ENCODE measurements at places on chromosomes 11 and 22. TPM values are rescaled to one million over a fixed set of nuclear protein-coding genes. Genes with fewer than 3 reads are reported as not detected.

GRCh38 chr22:37229012-37229804 is 14.9 kb downstream of the RAC2 start:
- H3K4me3 ChIP-seq: no peak overlapping the region
- H3K27ac ChIP-seq: no peak overlapping the region
- DNase-seq: no peak
- H3K27me3 ChIP-seq: no peaks in the 10 kb centered on the region
- no peaks in the 10 kb centered on the region for H3K36me3 ChIP-seq

GRCh38 chr22:44807232-44807631 is 54.9 kb downstream of the ARHGAP8 start:
- H3K27me3 ChIP-seq: no peaks in the 10 kb centered on the region
- no peaks in the 10 kb centered on the region for H3K4me1 ChIP-seq
- H3K36me3 ChIP-seq: no peaks in the 10 kb centered on the region
- H3K27ac ChIP-seq: no peak overlapping the region
- no peak overlapping the region for H3K4me3 ChIP-seq
- no peak for DNase-seq

Gene KCNJ1
- total RNA-seq: not detected

DNA sequence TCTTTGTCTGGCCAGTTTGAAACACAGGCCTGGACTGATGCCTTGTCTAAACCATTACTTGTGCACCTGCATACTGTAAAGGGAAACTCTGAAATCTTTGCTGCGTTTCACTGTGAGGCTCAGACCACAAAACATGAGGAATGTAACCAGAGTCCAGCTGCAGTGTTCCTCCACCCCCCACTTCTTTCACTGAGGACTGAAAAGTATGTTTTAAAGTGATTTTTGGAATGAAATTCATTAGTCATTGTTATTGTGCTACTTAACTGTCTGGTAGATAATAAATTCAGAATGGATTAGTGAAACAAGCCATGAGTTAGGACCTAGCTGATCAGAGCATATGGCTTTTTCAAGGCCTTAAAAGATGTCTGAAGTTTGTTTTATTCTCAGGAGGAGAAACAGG is 181.2 kb downstream of the WNT11 start:
- DNase-seq: no peak
- no peaks in the 10 kb centered on the region for H3K27me3 ChIP-seq
- no peaks in the 10 kb centered on the region for H3K4me1 ChIP-seq
- no peaks in the 10 kb centered on the region for H3K36me3 ChIP-seq

- no peak overlapping the region for H3K4me3 ChIP-seq
- no peaks in the 10 kb centered on the region for H3K36me3 ChIP-seq
- no peak overlapping the region for H3K27ac ChIP-seq
- no peaks in the 10 kb centered on the region for H3K27me3 ChIP-seq
Observed at GRCh38 chr11:102389253-102389652, 42.2 kb downstream of the BIRC2 start.

Gene LDHAL6A
- not detected for total RNA-seq

- no peaks in the 10 kb centered on the region for H3K4me1 ChIP-seq
- DNase-seq: peak; percentile 89
- H3K4me3 ChIP-seq: no peak overlapping the region
- H3K27ac ChIP-seq: peak overlapping the region; percentile 46
Observed at GRCh38 chr11:2325719-2326118, 23.9 kb downstream of the TSPAN32 start.

Gene CRYBB2
- total RNA-seq: not detected

DNA sequence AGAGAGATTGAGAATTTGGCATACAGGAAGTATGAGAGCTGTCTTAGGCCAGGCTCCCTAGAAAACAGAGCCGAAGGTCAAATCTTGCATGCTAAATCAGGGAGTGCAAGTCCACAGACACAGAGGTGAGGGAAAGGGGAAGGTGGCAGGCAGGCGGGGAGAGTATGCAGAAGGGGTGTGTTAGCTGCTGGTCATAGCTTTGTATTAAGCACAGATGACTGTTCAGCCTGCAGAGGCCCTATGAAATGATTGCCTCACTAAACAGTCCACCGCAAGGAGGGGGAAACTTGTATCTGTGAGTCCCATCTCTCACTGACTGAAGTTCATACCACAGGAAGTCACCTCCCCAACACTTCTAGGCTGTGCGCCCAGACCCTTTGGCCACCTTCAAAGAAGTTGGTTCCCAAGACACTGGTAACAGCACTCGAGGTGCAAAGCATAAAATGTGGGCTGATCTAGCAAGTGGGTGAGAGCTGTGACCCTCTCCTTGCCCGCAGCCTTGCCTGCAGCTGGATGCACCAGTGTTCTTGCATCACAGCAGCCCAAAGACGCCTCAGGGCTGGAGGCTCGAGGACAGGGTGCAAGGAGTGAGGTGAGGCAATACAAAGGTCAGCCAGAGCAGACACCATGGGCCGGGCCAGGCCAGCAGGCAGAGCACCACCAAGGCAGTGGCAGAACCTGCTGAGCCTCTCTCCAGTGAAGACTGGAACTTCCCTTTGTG is 115.3 kb upstream of the TBCEL start:
- DNase-seq: no peak
- H3K4me3 ChIP-seq: no peak overlapping the region
- H3K4me1 ChIP-seq: no peaks in the 10 kb centered on the region
- no peak overlapping the region for H3K27ac ChIP-seq

Gene OR5D18
- total RNA-seq: not detected

Gene GUCD1
- 143 TPM for total RNA-seq

Data from prostate gland (tissue), 2 donors.